Brain (organoid and tissue), 16 donors: ENCODE measurements at places on chromosomes 1 and 21.
A peak's percentile ranks its signal among the peaks of the same experiment; 100 is the strongest.

DNA sequence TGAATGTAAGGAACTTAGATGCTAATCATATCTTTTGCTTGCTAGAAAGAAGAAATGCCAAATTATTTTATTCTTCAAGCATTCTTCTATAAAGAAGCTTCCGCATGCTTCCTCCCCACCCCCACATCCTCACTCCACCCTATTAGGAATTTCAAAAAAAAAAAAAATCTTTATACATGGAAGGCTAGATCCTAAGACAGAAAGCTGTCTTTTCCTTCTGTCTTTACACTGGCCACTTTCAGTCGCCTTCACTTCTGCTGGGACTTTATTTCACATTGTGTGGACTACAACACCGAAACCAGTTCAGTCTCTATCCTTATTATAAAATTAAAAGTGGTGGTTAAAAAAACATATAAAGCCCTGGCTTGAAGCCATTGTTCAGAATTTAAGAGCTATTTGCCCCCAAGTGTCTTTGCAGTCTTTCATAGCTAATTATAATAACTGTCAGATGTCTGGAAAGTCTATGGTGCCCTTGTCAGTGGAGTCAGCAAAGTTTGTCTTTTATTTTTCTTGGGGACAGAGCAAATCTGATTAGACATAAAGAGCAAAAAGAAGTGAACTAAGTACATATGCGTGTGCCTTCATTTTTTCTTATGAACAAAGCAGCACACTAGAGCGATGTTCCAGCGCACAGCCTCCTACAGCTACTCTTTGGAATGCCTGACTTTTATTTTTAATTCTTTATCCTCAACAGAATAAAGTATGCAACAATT, 297.7 kb downstream of the PTPRC start:
- peak; percentile 74 for DNase-seq

DNA sequence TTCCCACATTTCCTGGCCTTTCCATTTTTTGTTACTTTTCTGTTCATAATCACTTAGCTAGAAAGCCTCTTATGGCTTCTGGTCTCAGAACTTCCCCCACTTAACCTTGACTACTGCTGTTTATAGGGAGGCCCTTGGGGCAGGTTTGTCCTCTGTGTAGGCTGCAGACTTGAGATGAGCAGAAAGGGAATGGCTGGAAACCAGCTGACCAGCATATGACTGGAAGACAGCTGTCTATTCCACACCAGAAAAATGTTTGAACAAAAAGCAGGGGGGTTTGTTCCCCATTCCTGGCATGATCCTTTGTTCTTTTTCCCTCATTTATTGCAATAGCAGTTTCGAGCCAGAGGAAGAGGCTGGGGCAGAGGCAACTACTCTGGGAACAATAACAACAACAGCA, 4.9 kb upstream of the SH3D21 start:
- no peak for DNase-seq

DNA sequence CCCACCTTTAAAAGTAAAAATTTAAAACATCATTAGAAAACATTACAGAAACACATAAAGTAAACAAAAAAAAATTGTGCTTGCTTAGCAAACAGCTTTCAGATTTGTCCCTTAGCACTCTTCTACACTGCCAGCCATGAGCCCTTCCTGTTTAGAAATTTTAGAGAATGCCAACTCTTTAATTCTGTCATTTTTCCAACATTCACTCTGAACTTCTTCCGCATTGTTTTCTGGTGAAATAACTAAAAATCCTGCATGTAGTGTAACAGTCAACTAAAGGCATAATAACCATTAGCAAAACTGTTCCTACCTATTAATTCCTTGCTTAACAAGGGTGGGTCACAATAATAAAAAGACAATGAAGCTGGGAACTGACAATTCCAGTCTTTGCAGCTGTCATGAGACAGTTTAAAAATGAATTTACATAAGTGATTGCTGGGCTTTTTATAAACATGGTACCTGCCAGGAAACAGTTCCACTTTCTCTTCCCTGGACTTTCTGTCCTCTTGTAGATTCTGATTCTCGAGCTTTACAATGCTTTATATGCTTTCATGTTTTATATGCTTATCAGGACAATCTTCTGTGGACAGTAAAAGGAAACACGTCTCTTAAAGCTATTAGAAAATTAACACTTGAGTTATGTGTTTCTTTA, 19.0 kb downstream of the GNG12 start:
- no peak for DNase-seq

DNA sequence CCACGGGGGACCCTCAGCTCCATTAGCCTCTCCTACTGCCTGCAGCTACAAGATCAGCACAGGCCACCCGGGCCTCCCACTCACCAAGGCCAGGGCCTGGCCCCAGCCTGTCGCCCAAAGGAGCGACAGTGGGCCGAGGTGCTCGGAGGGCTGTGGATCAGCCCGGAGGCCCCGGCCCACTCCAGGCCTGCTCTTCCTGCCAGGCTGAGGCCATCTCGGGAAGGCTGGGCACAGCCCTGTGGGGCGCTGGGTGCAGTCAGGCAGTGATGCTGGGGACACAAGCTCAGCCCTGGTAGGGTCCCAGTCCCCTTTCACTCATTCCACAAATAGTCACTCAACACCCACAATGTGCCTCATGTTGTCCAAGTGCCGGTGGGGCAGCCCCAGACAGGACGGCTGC, 58.8 kb downstream of the CASZ1 start:
- DNase-seq = no peak

- no peak for DNase-seq
These were observed 64.1 kb downstream of the USP24 start for GRCh38 chr1:55150880-55151588.

DNA sequence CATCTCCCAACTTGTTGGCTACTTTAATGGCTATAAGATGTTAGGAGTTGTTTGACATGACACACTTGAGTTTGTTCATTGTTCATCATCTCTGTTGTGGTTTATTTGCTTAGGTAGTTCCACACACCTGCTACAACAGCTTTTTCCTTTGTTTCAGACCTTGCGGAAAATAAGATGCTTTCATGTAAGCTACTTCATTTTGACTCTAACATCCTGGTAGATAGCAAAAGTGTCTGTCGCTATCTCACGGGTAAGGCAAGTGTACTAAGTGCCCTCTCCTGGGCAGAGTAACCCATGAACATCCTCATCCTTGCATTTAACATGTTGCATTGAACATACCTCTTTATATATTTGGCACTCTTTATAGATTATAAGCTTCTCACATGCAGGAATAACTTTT, 1.6 kb upstream of the OR10T2 start:
- no peak for DNase-seq

DNA sequence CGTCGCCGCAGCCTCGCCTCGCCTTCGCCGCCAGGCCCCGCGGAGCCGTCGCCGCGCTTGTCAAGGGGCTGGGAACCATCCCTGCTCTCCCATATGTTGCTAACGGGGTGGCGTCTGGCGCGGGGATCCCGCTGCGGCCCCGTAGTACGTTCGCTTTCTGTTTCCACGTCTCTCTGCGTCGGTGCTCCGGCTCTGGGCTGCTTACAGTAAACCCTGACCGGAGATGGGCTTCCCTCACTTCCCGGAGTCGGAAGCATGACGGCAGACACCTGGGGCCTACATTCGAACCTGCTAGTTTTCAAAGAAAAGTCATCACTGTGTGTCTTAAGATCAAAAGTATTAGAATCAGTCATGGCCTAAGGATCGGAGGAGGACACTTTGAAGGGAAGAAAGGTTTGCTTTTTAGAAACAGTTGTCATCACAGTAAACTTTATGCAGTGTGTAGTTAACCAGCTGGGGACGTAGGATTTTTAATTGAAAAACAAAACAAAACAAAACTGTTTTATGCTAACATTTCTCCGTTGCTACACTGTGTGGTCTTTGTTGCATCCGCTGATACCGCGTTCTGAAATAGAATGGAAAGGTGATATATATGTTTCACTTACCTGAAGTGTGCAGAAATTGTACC, 69.0 kb downstream of the SLC35A3 start:
- peak; percentile 80 for DNase-seq

- peak; percentile 64 for DNase-seq
These were observed 520 bp downstream of the TMEM201 start for GRCh38 chr1:9589144-9589718.

GRCh38 chr1:53324728-53325297, 3.1 kb downstream of the LRP8 start:
- DNase-seq = no peak

- DNase-seq = no peak
These were observed 31.7 kb upstream of the LAX1 start for GRCh38 chr1:203733009-203733863.

GRCh38 chr1:58755468-58755872, 28.4 kb downstream of the JUN start:
- DNase-seq = no peak

DNA sequence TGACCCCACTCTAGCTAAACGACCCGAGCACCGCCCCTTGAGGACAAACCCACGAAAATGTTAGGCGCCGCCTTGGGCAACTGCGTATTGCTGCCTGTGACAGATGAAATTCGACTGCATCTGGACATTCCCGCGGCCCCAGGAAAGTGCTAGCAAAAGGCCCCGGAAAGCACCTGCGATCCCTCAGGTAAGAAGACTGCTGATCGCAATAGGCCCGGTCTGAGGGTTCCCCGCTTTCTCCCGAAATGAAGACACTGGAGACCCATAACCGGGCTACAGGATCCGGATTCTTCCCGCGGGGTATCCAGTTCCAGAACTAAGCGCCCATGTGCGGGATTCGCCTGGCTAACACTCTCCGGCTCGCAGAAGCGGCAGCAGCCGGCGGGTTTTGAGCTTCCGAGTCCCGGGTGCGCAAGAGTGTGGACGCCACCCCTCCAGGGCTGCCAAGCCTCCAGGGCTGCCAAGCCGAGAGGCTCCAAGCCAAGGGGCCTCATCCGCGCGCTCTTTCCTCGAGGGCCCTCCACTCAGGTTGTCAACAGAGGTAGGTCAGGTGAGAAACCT, 157.9 kb upstream of the NBPF11 start:
- no peak for DNase-seq

GRCh38 chr1:40281853-40282252, 23.8 kb downstream of the ZMPSTE24 start:
- DNase-seq = no peak

GRCh38 chr1:84365225-84366221, 32.8 kb upstream of the DNASE2B start:
- no peak for DNase-seq

- DNase-seq = no peak
These were observed 635.1 kb downstream of the PTPRC start for GRCh38 chr1:199273837-199274379.

DNA sequence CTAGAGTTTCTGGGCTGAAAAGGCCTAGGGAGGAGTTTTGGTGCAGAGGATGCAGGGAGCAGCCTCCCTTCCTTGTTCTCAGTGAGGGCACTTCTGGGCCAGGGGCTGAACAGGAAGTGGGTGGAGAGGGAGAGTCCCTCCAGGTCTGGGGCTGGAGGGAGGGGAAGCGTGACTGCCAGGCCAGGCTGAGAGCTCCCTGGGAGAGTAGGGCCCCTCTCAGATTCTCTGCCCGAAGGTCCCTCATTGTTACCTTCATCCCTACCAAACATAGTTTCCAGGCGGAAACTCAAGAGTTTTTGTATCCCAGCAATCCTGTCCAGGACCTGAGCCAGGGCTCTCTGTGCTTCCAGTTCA, 36.8 kb downstream of the CITED4 start:
- no peak for DNase-seq

- no peak for DNase-seq
These were observed 40.2 kb upstream of the KCNA10 start for GRCh38 chr1:110559157-110559556.

GRCh38 chr1:172940174-172940855, 110.4 kb downstream of the TNFSF18 start:
- DNase-seq = no peak

DNA sequence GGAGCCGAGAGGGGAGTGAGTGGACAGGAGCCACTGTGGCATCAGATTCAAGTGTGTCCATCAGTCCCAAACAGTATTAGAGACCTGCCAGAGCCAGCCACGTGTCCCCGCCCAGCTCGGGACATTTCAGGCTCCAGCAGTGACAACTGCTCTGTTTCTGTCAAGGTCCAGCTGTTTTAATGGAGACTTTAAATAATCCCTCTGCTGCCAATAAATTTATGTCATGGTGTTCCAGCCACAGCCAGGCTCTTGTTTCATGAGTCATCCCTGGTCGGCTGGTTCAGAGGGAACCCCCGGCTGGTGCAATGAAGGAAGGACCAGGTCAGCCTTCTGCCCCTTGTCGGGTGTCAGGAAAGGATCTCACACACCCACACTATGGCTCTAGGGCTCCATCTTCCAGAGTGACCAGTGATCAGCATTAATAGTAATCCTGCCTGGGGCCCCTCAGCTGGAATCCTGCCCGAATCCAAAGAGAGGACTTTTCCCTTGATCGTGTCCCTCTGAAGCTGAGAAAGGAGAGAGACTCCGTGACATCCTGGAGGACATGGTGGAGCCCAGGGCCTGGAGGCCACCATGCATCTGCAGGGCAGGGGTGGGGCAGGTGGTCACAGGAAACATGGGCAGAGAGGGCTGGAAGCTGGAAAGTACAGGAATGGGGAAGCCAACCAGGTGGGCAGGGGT, 197.3 kb downstream of the MATN1 start:
- no peak for DNase-seq

DNA sequence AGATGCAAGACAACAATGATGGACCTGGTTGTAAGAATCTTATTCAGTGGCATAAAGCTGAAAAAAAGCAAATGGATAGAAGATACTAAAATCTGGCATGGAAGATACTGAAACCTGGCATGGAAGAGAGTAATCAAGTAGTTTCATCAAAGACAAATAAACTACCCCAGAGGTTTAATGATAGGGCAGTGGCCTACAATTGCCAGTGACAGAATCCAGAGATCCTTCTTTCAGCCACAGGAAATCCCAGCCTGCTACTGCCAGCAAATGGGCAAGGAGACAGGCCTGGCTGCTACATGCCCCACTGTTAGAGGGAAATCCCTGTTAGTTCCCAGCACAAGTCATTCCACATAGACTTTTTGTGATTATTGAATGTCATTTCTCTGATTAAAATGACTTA, 409.4 kb downstream of the VAV3 start:
- no peak for DNase-seq

DNA sequence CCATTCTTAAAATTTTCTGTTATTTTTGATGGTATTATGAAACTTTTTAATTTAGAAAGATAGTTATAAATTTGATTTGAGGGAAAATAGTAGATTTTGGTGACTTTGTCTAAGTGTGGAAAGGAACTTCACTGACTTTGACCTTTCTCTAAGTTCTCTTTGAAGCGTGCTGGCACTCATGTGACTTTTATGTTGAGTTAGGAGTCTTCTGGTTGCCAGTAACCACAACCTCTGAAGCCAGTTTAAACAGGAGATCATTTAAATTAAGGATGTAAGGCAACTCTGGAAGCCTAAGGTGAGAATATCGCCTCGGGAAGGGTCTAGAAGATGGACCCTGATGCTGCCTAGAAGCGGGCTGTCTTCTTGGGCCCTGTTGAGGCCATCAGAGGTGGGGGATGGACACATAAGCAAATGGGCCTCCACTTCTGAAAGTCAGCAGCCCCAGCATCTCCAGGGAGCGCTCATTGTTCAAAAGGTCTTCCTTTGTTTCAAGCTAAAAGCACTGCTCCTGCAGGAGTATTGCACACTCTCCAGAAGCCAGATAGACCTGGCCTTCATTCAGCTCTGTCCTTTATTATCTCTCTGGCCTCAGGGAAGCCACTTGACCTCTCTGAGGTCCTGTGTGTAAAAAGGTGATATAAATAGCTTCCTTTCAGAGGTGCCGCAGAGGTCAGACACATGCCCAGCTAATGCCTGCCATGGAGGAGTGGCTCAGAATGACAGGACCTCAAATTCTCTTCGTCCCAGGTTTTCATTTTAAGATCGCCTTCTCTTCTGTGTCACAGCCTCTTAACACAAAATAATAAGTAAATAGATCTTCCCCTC, 5.1 kb upstream of the RCAN1 start:
- no peak for DNase-seq

GRCh38 chr1:160618763-160619274, 28.0 kb downstream of the SLAMF1 start:
- DNase-seq = no peak

GRCh38 chr1:200368556-200368955, 41.3 kb downstream of the ZNF281 start:
- DNase-seq = no peak

GRCh38 chr1:19347533-19348172, 35.5 kb downstream of the SLC66A1 start:
- no peak for DNase-seq
